Esophagus muscularis mucosa (tissue), 4 donors: ENCODE measurements at places on chromosomes 6 and 20. TPM values are rescaled to one million over a fixed set of nuclear protein-coding genes. Genes with fewer than 3 reads are reported as not detected.
A peak's percentile ranks its signal among the peaks of the same experiment; 100 is the strongest.

IL17F gene
- total RNA-seq, result not detected

SEMG1 gene
- not detected for total RNA-seq

DNA sequence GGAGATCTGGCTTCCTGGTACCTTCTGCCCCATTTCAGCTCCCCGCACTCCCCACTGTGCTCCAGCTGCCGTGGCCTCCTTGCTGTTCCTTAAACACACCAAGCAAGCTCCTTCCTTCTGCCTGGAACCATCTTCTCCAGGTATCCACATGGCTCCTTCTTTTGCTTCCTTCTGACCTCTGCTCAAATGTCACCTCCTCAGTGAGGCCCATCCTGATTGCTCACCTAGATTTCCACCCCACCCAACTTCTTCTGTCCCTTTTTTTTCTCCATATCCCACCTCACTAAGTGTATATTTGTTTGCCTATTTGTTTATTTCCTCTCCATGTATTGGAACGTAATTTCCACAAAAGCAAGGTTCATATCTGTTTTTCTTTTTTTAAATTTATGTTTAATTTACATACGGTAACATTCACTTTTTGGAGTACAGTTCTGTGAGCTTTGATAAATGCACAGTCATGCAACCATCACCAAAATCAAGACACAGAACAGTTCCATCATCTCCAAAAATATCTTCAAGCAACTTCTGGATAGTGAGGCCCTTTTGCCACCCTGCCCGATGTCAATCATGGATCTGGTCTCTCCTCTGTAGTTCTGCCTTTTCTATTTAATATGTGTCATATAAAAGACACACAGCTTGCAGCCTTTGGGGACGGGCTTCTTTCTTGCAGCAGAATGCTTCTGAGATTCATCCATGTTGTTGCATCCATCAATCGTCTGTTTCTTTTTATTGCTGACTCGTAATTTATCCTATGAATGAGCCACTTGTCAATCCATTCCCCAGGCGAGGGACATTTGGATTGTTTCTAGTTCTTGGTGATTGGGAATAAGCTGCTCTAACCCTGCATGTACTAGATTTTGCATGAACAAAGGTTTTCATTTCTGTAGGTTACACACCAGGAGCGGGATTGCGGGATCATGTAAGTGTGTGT, 46.3 kb downstream of the SLC2A10 start:
- no peaks in the 10 kb centered on the region for H3K27me3 ChIP-seq
- H3K4me1 ChIP-seq, result no peaks in the 10 kb centered on the region
- no peak overlapping the region for H3K27ac ChIP-seq
- H3K4me3 ChIP-seq, result no peak overlapping the region
- no peaks in the 10 kb centered on the region for H3K36me3 ChIP-seq

DNA sequence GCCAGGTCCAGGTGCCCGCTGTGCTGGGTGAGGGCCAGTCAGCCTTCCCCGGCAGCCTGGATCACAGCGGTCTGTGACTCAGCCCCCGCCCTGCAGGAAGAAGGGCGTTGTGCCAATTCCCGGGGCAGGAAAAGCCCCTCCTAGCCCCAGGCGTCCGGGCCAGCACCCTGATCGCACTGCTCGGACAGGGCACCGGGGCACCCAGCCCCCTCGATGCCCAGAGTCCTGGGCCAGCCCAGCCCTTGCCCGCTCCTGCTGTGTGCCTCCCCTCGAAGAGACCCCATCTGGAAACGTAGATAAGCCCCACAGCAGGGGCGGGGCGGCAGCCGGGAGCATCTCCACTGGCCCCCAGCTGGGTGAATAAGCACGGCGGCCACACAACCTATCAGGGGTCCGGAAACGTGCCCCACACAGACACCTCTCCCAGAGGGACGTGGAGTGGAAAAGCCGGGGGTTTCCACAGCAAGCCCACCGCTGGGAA, 9.9 kb downstream of the LAMA5 start:
- no peak for DNase-seq
- H3K4me1 ChIP-seq, result peaks cover 98% of the 10 kb centered on the region
- peak overlapping the region; percentile 30 for H3K4me3 ChIP-seq
- no peaks in the 10 kb centered on the region for H3K27me3 ChIP-seq
- H3K36me3 ChIP-seq, result peaks cover 8% of the 10 kb centered on the region

GRCh38 chr20:40826699-40827098, 137.7 kb upstream of the MAFB start:
- peaks cover 5% of the 10 kb centered on the region for H3K4me1 ChIP-seq
- H3K27ac ChIP-seq, result no peak overlapping the region
- H3K4me3 ChIP-seq, result no peak overlapping the region
- no peaks in the 10 kb centered on the region for H3K27me3 ChIP-seq
- DNase-seq, result no peak

DNA sequence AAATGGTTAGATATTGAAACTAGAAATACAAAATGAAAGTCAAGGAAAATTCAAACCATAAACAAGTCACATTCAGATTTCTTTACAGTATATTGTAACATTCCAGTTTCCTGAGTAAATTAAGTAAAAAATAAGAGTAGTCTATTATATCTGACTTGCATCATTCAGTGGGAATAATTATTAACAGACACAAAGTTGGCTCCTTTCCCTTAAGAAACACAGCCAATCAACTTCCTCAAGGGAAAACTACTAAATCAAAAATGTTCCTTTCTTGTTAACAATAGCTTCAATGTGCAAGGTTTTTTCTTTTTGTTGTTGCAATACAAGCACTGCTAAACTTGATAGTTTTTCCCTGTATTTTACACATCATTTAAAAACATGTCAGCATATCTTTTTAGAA, 33.2 kb downstream of the DNAAF9 start:
- H3K27ac ChIP-seq, result no peak overlapping the region
- no peaks in the 10 kb centered on the region for H3K27me3 ChIP-seq
- peaks cover 6% of the 10 kb centered on the region for H3K4me1 ChIP-seq
- H3K36me3 ChIP-seq, result peaks cover 56% of the 10 kb centered on the region

- H3K36me3 ChIP-seq, result no peaks in the 10 kb centered on the region
- no peak overlapping the region for H3K4me3 ChIP-seq
- no peaks in the 10 kb centered on the region for H3K27me3 ChIP-seq
- H3K4me1 ChIP-seq, result peaks cover 24% of the 10 kb centered on the region
These were observed 81.5 kb downstream of the SHLD1 start for GRCh38 chr20:5831539-5832237.
